Endothelial cell (in vitro differentiated cells): ENCODE measurements at places on chromosomes 13 and 19.
A peak's percentile ranks its signal among the peaks of the same experiment; 100 is the strongest.

GRCh38 chr13:46716821-46717220 is 80.1 kb downstream of the ESD start:
- no peak for DNase-seq

- no peak for DNase-seq
Measured at GRCh38 chr13:65722506-65722905, 1507.6 kb downstream of the PCDH9 start.

DNA sequence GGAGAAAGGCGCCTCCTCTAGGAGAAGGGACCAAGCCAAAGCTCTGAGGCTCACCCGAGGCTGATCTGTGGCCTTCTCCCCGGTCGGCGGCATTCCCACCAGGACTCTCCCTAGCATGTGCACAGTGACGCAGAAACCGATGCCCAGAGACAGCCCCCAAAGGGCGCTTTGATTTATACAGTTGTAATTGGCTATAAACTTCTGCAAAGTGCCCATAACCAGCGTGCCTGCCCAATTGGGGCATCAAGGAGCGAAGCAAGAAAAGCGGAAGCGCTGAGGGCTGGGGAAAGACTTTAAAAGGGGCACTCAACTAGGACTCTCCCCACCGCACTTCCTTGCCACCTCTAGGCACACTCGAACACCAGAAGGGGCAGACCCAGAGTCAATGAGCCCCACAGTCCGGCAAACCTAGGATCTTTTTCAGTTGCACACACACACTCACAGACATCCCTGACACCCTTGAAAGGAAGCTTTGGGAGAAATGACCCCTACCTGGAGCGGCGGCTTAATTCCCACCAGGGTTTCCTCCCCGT is 1.8 kb downstream of the CDX2 start:
- no peak for DNase-seq

GRCh38 chr13:109957875-109958274 is 171.5 kb upstream of the IRS2 start:
- no peak for DNase-seq

DNA sequence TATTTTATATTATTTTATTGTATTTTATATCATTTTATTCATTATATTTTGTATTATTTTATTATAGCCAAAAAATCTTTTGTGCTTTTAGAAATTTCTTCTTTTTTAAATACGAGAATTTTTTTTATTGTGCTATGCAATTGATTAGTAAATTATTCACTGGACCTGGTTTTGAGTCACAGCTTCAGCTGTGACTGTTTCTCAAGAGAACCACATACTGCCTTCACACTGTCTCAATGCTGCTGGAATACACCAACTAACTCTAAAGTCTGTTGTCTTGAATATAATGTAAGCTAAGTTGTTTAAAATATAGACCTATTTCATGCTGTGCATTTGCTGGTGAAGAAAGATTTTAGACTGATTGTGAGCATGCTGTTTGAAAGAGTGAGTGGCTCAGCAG is 423.6 kb downstream of the NDFIP2 start:
- no peak for DNase-seq

GRCh38 chr19:1646659-1647453 is 5.6 kb downstream of the TCF3 start:
- DNase-seq = no peak

- DNase-seq = no peak
Measured at GRCh38 chr13:52746141-52746540, 6.5 kb upstream of the CNMD start.

- no peak for DNase-seq
Measured at GRCh38 chr13:94813920-94814475, 101.7 kb upstream of the SOX21 start.

DNA sequence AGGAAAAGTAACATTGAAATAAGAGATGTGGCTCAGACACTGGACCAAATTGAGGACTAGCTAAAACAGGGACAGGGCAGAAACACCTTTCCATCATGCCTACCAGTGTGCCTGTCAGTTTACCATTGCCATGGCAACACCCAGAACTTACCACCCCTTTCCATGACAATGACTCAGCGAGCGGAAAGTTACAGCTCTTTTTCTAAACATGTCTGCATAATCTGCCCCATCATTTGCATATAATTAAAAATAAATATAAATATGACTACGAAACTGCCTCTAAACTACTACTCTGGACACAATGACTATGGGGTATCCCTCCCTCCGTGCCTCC is 96.0 kb downstream of the UBL3 start:
- DNase-seq = no peak

DNA sequence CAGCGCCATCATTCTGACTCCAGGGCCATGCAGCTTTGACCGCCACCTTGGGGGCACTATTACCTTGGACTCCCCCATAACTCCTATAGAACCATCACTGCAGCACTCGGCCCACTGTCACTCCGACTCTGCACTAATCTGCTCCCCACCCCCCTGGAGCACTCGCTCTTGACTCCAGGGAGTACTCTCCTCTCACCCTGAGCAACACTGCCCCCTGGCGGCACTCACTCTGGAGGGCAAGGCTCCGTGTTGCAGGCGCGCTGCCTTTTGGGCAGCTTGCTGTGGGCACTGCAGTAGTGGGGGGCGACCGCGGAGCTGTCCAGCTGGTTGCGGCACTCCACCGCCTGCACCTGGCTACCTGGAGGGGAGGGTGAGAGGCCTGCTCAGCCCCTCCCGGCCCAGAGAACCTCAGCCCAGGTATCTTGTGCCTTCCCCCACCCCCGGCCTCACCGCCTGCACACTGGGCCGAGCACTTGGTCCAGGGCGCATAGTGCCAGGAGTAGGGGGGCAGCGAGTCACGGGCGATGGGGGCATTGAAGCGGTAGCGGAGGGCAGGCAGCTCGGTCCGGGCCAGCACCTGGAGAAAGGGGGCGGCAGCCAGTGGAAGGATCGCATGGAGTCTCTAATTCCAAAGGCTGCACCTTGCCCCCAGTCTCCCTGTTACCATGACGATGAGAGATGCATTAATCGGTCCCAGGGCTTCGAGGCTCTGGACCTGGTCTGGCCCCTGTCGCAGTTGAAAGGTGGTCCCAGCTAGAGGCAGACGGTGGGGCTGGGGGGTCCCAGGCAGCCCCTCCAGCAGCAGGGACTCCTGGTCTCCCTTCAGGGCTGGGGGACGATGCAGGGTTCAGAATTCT is 8.9 kb upstream of the MYO1F start:
- DNase-seq = peak; percentile 82

- no peak for DNase-seq
Measured at GRCh38 chr19:18475004-18475453, 37.1 kb upstream of the ISYNA1 start.

GRCh38 chr13:20227730-20228129 is 4.4 kb downstream of the GJB6 start:
- DNase-seq = no peak

DNA sequence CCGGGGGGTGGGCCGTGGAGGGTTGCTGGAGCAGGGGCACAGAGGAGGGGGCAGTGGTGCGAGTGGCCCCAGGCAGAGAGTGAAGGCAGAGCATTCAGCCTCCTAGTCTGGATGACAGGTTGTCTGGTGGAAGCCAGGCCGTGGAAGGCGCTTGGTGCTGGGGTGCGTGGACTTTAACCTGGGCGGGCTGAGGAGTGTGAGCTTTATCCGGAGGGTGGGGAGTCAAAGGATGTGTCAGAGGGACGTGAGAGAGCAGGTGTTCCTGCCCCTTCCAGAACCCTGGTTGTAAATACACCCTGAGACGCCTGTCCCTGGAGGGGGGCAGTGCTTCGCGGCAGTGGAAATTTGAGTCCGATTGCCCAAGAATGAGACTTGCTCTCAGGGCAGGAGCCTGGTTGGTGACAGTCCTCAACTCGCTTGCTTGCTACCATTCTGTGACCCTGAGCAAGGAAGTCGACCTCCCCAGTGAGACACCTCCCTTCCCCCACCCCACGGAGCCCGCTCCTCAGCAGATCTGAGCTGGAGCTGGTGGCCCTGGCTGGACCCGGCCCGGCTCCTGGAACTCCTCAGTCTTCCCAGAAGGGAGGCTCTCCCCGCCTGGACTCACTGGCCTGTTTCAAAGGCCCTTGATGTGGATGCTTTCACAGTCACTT is 2.3 kb downstream of the SPPL2B start:
- no peak for DNase-seq

- DNase-seq = peak; percentile 6
Measured at GRCh38 chr13:41788552-41788951, 172.4 kb downstream of the VWA8 start.

DNA sequence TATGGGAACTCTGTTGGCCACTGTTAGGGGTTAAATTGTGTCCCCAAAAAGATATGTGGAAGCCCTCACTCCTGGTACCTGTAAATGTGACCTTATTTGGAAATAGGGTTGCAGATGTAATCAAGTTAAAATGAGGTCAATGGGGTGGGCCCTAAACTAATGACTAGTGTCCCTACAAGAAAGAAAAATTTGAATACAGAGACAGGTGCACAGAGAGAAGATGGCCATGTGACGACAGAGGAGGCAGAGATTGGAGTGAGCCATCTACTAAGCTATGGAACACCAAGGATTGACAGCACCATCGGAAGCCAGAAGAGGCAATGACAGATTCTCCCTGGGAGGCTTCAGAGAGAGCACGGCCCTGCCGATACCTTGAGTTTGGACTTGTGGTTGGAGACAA is 16.5 kb downstream of the POU2F2 start:
- DNase-seq = no peak

GRCh38 chr13:112714376-112715174 is 24.7 kb downstream of the ATP11A start:
- DNase-seq = no peak

GRCh38 chr19:34430738-34431625 is 2.8 kb downstream of the UBA2 start:
- DNase-seq = peak; percentile 26

DNA sequence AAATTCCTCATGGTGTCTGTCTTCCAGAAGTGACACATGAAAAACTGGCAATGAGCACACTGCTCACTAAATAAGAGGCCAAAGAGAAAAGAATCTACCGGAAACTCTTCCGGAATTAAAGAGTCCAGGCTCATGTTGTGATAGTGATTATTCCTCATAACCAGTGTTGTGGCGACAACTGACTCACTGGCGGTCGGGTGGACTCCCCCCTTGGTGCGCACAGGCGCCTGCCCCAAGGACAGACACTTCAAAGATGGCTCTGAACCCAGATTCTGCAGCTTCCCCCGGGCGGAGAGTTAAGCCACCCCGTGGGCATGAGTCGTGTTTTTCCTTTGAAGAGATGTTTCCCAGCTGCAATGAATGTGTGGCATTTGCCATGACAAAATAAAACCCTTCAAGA is 10.3 kb downstream of the IL17D start:
- no peak for DNase-seq

DNA sequence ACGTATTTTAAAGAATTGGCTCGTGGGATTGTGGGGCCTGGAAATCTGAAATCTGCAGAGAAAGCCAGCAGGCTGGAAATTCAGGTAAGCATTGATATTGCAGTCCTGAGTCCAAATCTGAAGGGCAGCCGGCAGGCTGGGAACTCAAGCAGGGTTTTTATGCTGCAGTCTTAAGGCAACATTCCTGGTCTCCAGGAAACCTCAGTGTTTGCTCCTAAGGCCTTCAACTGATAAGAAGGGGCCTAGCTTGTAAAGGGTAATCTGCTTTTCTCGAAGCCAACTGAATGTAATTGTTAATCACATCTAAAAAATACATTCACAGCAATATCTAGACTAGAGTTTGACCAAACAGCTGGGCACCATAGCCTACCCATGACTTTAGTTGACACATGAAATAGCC is 154.4 kb downstream of the EFNB2 start:
- DNase-seq = no peak

DNA sequence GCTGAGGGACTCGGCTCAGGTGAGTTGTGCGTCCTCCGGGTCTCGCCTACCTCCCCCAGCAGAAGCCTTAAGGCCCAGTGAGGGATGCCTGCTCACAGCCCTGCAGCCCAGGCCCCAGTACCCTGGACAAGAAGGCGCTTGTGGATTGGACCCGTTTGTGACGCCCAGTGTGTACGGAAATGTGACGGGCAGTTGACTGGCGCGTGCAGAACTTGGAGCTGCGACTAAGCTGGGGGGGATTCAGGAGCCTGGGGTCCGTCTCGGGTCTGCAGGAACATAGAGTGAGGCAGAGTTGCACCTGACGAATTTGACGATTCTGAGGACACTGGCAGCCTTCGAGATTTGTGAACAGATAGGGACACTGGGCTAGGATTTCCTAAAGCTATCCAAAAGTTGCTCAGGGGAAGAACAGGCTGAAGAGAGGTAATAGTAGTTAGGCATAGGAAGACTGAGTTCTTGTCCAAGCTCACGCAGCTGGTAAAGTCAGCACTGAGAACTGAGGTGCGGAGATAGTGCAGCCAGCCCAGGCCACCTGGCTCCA is 519 bp downstream of the ZNF551 start:
- no peak for DNase-seq

- no peak for DNase-seq
Measured at GRCh38 chr19:28934631-28935030, 278.3 kb downstream of the UQCRFS1 start.

- no peak for DNase-seq
Measured at GRCh38 chr19:49486232-49486631, 1.2 kb upstream of the RPL13A start.

- DNase-seq = peak; percentile 83
Measured at GRCh38 chr19:55580628-55581144, at the start of gene ZNF579. Gene ZNF579 (minus strand): TSS chr19:55580848. CDS start chr19:55579639, 1,209 bp downstream.

DNA sequence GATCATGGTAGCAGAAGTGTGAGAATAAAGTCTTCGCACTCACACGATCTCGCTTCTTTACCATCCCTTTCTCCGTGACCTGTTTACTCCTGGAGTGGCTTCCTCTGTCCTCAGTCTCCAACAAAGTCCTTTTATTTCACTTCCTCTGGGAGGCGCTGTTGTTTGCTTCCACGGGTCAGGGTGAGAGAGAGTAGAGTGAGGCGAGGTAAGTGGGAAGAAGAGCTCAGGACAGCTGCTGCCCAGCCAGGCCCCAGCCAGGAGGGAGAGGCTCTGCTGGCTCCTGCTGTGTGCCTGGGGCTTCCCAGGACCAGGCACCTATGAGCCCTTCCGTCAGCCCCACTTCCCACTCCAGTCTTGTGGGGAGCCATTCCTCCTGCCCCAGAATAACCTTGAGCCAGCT is 242.1 kb downstream of the FGF9 start:
- peak; percentile 42 for DNase-seq

- no peak for DNase-seq
Measured at GRCh38 chr13:37313372-37313771, 207.9 kb upstream of the CSNK1A1L start.

GRCh38 chr13:74190999-74191398 is 56.8 kb upstream of the KLF12 start:
- DNase-seq = no peak

GRCh38 chr13:99285432-99286182 is 21.6 kb downstream of the GPR183 start:
- no peak for DNase-seq

- no peak for DNase-seq
Measured at GRCh38 chr13:66087269-66087710, 1142.8 kb downstream of the PCDH9 start.

GRCh38 chr13:96191367-96191766 is 101.5 kb downstream of the HS6ST3 start:
- DNase-seq = no peak

GRCh38 chr13:20664351-20664750 is 39.1 kb upstream of the IL17D start:
- no peak for DNase-seq

DNA sequence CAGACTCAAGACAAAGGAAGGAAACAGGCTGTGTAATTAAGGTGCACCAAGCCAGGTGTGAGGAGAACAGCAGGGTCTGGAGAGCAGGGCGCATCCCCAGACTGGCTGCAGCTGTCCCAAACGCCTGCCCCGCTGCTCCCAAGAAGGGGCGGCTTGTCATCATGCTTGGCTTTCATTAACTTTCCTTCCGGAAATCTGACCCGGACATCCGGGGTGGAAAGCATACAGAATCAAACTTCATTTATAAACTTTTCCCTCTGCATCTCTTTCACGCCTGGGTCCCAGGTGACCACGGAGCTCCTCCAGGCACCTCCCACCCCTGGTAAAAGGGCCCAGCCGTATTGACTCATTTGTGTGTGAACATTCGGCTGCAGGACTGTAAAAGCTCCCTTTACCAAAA is 31.7 kb downstream of the TSHZ3 start:
- no peak for DNase-seq
